ENCODE measurements at places on chromosomes 16 and 17.
A peak's percentile ranks its signal among the peaks of the same experiment; 100 is the strongest.

DNA sequence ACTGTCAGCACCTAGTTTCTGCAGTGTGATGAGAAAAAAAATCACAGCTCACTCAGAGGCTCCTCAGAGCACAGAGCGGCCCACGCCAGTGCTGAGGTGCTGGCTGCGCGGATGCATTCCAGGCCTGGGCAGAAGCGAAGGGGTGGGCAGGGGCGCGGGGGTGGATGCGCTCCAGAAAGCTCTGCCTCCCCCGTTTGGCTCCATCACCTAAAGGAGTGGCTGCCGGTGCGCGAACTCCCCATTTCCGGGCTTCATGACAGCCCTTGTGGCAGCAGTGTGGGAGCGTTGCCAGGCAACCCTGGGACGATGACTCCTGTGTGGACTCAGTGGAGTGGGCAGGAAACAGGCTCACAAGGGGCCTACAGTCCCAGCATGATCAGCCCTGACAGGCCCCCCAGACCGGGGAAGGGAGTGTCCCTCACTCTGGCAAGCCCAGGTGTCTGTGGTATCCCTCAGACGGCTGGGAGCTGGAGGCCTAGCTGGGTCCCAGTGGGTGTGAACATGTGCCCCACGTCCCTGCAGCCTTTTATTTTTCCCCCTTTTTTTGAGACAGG lies 32.8 kb upstream of the NUDT16L1 start:
- peak; percentile 70 for DNase-seq

- DNase-seq, result no peak
Measured at GRCh38 chr17:67053438-67054000, 9.2 kb downstream of the CACNG1 start.

- DNase-seq, result no peak
Measured at GRCh38 chr17:2940352-2940751, 123.1 kb downstream of the OR1D5 start.

DNA sequence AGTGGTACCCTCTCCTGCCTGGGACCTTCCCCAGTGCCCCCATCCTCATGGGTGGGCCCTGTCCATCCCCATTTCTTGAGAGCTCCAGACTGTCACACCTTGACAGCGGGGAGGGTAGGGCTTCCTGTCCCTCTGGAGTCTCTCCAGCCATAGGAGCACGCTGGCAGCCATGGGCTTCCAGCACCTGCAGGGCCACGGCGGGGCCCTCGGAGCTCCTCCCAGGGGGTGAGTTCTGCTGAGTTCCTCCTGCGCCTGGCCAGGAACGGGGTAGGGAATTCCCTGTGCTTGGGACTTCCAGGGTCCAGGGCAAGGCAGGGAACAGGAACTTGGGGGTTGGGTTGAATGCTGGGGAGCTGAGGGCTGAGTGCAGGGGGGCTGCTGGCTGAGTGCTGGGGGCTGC lies 23.0 kb upstream of the AATK start:
- no peak for DNase-seq

- DNase-seq, result no peak
Measured at GRCh38 chr17:34226011-34226743, 28.9 kb upstream of the CCL2 start.

DNA sequence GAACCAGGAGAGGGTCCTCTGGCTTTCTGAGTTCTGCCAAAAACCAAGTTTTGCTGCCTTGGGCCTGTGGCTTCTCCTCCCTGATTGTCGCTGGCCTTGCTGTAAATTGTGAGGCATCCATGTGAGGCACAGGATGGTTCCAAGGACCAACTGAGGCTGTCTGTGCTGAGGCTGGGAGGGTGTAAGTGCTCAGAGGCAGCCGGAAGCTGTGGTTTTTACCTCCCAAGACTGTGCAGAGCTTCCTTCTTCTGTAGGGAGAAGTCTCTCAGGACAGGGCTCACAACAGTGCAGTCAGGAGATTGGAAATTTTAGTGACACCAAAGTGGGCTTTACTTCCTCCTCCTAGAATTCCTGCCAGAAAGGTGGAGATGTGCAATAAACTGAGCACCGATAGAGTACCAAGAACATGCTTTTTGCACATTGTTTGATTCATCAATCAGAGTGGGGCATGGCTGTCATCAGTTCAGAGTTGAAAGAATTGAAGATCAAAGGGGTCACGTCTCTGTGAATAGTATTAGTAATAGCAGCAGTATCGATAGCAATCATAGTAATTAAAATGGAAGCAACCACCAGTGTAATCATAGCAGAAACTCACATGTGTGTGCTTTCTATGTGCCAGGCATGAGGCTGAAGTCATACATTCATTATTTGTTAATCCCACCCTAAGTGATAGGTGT lies 467.1 kb downstream of the WWOX start:
- DNase-seq, result no peak

GRCh38 chr17:19376811-19377210 lies 1.5 kb upstream of the MAPK7 start:
- peak; percentile 16 for DNase-seq

DNA sequence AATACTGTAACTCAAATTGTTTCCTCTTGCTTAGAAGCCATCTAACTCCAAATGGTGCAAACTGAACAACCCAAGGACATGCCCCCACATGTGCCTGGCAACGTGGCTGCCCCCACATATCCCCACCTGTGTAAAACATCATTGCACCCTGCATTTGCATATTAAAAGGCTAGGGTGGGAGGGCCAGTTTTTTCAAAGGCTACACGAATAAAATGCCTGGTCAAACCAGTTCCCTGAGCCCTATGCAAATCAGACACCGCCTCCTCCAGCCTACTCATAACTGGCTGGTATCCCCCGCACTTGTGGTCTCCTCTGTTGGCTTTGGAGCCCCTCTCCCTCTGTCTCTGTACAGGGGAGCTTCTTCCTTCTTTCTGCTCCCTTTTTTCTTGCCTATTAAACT lies 26.7 kb downstream of the C16orf54 start:
- DNase-seq, result no peak

- DNase-seq, result no peak
Measured at GRCh38 chr16:86806838-86807351, 228.5 kb downstream of the FOXL1 start.

DNA sequence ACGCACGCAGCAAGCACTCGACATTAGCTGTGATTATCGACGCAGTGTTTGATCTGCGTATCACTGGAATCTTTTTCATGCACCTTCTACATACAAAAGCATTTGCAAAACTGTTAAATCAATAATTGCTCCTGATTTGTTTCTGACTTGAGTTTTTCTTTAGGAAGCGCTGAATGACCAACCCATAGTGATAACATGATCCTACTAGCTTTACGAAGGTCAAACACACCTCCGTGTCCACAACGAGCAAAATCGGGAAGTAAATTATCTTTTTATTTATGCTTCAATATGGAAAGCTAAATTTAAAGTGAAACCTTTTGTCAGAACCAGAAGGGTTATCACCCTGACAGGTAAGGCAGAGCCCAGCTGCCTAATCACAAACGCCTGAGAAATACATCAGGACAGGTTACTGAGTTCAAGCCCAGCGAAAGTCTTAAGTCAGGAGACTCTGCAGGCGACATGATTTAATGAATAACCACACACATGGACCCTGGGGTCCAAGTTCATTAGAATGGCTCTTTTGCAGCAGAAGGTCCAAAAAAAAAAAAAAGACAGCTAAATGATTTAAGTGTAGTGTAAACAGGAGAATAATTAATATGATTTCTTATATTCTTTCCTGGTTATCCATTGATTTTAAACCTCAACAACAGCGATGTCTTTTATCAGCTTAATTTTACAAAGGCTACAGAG lies 104.2 kb downstream of the ADCY9 start:
- no peak for DNase-seq

- DNase-seq, result no peak
Measured at GRCh38 chr17:16013943-16014407, 14.4 kb downstream of the TTC19 start.

- no peak for DNase-seq
Measured at GRCh38 chr17:41522301-41523224, 3.9 kb upstream of the KRT15 start.

DNA sequence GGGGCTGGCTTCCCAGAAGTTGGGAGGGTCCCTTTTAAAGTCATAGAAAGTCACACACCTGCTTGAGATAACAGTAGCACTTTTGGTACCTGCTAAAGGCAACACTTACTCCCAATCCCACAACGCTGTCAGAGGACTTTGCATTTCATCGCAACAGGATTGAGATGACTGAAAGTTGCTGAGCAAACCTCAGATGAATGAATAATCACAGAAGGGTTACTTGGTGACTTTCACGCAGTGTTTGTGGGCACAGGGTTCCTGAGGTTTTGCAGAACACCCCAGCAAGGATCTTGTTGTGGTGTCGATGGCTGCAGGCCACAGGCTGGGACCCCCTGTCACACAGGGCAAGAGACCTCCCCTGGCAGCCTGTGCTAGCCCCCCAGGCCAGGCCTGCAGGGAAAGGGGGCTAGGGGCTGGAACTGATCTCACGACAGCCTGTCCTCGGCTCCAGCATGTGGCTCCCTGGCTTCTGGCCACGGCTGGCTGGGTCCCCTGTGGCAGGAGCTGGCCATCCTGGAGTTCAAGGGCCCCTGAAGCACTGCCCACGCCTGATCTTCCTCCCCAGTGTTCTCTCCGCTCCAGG lies 79.4 kb upstream of the CBX4 start:
- DNase-seq, result no peak

DNA sequence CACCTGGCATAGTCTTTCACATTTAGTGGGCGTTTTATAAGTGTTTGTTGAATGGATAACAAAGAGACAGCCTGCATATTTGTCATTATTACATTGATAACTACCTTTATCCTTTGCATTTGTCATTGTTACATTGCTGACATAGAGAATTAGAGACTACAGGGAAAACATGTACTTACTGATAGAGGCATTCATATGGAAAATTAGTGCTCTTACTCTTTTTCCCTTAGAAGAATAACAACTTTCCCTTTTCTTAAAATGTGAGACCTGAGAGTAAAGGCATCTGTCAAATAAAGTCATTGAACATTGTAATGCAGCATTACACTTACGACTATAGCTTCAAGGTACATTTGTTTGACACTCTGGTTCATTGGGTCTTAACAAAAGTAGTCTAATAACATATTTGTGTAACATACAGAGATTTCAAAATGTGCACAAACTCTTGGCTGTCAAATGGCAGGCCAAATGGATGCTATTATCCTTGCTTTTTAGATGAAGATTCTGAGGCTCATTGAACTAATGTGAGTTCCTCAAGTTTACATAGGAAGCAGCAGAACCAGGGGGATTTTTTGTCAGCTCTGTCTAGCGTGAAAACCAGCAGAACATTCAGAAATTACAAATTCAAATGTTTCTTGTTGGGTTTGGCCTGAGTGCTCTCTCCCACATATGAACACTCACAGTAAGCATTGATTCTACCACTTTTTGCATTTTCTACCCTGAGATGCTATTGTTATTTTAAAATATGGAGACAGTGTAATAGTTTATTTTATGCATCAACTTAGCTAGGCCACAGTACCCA lies 28.5 kb downstream of the SMIM36 start:
- no peak for DNase-seq

GRCh38 chr17:77540531-77540930 lies 399.8 kb downstream of the SEC14L1 start:
- no peak for DNase-seq

- peak; percentile 30 for DNase-seq
Measured at GRCh38 chr17:40622509-40622928, 25.1 kb downstream of the SMARCE1 start.

DNA sequence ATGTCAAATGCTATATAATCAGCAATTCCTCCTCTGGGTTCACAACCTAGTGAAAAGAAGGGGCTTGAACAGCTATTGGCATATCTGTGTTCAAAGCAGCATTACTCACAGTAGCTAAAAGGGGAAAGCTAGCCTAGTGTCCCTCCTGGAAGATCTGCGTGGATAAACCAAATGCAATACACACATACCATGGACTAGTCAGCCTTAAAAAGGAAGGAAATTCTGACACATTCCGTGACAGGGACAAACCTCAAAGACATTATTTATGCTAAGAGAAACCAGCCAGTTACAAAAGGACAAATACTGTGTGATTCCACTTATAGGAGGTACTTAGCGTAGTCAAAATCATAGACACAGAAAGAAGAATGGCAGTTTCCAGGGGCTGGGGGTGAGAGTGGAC lies 90.1 kb downstream of the XYLT1 start:
- DNase-seq, result peak; percentile 28

- DNase-seq, result no peak
Measured at GRCh38 chr16:1732071-1732470, 26.1 kb downstream of the MAPK8IP3 start.

- no peak for DNase-seq
Measured at GRCh38 chr17:3828151-3828851, 17.7 kb downstream of the NCBP3 start.

GRCh38 chr16:31441956-31442355 lies 633 bp downstream of the ZNF843 start:
- DNase-seq, result no peak

DNA sequence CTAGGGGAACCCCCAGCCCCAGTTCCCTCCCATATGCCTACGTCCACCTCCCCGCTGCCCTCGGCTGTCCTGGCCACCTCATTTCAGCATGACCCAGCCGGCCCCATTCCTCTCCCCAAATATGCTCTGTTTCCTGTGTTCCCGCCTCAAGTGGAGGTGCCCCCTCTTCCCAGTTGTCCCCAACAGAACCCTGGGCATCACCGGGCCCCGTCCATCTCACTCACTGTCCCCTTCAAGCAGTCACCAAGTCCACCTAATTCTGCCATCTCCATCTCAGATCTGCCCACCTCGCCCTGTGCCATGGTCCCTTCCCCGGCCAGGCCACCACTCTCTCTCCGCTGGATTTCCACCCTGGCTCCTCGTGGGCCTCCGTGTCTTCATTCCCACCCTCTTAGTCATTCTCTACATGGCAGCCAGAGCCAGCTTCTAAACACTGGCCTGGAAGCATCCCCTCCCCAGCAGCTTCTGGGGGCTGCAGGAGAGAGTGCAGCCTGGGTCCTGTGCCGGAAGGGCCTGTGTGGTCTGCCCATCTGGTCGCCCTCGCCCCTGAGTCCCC lies 12.8 kb downstream of the CDK3 start:
- DNase-seq, result no peak

- DNase-seq, result no peak
Measured at GRCh38 chr16:84768061-84768807, 51.6 kb upstream of the CRISPLD2 start.

- no peak for DNase-seq
Measured at GRCh38 chr16:23941963-23942564, 106.3 kb downstream of the PRKCB start.

- no peak for DNase-seq
Measured at GRCh38 chr17:49776551-49777300, 11.8 kb upstream of the KAT7 start.

GRCh38 chr17:17613708-17614114 lies 22.2 kb upstream of the PEMT start:
- DNase-seq, result peak; percentile 69

DNA sequence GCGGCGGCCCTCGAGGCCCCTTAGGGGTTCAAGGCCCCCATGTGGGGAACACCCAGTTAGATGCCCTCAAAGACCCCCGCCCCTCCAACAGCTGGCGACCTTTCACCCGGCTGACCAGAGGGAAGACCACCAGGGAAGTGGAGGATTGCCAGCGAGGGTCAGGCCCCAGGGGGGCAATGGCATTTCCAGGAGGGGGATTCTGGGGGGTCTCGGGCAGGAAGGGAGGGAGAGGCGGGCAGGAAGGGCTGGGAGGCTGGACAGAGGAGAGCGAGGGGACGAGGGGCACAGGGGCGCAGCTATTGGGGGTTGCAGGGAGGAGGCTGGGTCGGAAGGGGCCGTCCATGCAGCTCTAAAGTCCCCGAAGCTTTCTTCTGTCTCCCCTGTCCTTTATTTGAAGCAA lies 139.5 kb downstream of the C16orf95 start:
- DNase-seq, result no peak

Measured in activated CD4-positive, alpha-beta T cell treated with anti-CD3 and anti-CD28 coated beads, Interleukin-10, Interleukin-2, amounts not matched to agents 100 ng/mL and 50 ng/mL, durations not matched to agents 16 hours and 8 hours (primary cell).